ENCODE measurements at places on chromosomes 6 and 20.

- DNase-seq: no peak
Observed at GRCh38 chr6:124888581-124889371, 73.5 kb upstream of the RNF217 start.

- no peak for DNase-seq
Observed at GRCh38 chr6:161133963-161134362, 139.9 kb downstream of the AGPAT4 start.

DNA sequence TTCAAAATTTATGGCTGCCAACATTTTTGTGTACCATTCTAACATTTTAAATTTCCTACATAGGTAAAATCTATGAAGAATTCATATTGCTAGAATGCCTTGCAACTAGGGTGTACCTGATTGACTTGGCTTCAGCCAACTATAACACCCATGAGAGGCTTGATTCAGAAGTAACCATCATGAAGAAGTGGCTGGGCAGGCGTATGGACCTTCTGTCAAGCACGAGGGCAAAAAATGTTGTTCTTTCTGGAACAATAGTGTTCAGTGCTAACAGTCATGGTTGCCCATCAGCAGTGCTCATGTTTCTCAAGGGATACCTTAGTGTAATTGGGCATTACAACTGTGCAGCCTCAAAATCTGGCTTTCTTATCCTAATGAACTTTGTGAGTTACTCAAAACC, 42.9 kb downstream of the ID4 start:
- DNase-seq: no peak

DNA sequence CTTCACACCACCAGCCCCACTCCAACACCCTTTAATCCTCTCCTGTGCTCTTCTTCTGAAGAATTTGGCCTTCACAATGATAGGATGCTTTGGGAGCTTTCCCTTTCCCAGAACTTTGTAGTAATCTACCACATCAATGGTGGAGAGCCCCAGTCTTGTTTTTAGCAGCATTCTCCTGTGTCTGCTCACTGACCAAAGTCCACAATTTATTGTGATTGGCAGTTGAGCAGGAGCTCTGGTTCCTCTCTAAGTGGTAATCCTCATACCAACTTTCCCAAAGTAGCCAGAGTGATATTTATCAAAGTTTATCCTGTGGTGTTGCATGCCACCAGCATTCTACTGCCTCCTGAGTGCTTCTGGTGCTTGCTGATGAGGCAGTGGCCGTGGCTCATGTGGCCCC, 29.0 kb upstream of the OPN5 start:
- no peak for DNase-seq

DNA sequence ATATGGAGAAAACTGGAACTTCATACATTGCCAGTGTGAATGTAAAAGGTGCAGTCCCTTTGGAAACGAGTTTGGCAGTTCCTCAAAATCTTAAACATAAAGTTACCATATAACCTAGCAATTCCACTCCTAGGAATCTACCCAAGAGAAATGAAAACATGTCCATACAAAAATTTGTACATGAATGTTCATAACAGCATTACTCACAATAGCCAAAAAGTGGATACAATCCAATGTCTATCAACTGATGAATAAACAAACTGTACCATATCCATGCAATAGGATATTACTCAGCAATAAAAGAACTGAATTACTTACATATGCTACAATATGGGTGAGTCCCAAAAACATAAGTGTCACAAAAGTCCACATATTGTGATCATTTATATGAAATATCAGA, 48.7 kb upstream of the ERVFRD-1 start:
- DNase-seq: no peak

DNA sequence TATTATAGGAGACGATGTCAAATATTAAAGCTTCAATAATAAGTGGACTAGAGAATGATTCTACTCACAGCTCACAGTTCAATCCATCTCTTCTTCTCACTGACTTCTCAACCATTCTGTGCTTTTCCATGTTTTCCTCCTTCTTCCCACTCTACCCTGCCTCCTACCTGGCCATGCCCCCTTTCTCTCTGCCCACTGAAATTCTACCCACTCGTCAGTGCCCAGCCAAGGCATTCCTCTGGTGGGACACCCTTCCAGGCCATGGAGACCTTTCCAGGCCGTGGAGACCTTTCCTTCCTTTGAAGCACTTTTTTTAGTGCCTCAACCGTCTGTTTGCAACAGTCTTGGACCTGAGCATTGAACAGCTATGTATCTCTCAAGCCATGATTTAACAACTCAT, 18.5 kb downstream of the BACH2 start:
- DNase-seq: no peak

- no peak for DNase-seq
Observed at GRCh38 chr20:32490942-32491763, 94.0 kb downstream of the NOL4L start.

DNA sequence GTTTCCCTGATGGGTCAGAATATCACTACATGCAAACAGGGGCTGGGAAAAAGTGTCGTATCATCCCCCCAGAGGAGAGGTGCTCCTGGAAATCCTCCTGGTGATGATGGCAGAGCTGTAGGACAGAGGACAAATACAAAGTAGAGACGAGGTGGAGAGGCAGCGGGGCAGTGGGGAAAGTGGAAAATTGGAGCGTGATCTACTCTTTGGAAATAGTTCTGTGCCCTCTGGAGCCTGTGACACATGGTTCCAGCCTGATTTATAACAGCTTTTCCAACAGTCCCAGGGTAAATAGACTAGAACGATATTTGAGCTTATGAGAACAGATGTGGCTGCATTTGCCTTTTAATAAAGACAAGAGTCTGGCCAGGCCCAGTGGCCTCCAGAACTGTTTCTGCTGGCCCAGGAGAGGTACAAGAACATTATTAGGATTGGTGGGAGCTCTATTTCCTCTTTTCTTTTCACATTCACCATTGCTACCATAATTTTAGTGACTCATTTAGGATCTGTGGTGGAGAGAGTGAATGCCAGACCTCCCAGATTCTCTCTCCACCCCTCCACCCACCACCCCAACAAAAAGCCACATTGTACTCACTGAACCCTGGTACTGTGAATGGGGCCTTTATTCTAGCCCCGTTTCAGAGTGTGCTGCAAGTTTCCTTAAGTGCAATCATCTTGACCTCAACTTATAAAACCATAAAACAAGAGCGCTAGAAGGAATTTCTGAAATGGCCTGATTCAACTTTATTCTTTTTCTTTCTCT, 78.3 kb downstream of the BTBD3 start:
- no peak for DNase-seq

DNA sequence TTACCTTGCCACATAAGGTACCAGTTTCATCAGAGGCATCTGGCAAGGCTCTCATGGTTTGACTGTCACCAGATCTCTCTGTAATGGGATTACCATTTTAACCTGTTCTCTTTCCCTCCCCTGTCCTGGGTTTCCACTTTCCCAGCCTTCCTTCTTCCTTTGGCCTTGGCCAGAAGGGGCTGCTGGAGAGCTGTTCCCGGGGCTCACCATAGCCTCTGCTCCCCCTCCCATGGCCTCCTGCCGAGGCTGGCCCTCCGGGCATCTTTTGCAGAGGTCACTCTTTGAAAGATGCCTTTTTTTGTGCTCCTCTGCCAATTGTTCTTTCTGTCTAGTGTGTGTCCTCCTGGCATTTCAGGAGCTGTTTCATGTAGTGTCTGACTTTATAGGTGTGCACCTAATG, 100.7 kb upstream of the SCP2D1 start:
- DNase-seq: peak; percentile 83

- no peak for DNase-seq
Observed at GRCh38 chr6:51719297-51719696, 368.1 kb downstream of the PKHD1 start.

DNA sequence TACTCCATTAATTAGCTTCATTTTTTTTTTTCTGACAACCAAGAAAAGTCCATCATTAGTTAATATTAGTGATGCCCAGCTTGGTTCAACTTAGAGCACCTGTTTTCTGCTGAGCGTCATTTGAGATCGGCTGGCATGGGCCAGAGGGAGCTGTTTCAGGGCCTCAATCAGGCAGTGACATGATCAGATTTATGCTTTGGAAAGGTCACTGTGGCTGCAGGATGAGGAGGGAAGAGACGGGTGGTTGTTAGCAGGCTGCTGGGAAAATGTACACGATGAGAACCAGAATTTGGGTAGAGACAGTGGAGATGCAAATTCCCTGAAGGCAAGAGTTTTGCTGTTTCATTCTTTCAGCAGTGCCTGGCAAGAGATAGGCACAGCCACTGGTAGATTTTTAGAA, 4.4 kb upstream of the STX16 start:
- no peak for DNase-seq

DNA sequence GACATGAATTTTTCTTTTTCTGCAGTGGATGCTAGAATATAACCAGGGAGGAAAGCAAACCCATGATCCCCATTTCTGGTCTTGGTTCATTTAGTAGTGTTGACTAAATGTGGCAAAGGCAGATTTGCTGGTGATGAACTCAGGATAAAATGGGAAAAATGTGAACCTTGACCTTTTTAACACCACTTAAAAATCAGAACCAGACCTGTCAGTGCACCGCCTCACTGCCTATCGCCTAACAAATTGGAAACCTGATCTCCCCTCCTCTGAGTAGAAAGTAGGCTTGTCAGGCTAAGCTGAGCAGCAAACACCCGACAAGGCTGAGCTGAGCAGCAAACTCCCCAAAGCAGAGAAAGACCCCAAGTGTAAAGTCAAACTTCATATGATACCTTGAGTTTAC, 254.8 kb downstream of the FOXC1 start:
- peak; percentile 60 for DNase-seq

DNA sequence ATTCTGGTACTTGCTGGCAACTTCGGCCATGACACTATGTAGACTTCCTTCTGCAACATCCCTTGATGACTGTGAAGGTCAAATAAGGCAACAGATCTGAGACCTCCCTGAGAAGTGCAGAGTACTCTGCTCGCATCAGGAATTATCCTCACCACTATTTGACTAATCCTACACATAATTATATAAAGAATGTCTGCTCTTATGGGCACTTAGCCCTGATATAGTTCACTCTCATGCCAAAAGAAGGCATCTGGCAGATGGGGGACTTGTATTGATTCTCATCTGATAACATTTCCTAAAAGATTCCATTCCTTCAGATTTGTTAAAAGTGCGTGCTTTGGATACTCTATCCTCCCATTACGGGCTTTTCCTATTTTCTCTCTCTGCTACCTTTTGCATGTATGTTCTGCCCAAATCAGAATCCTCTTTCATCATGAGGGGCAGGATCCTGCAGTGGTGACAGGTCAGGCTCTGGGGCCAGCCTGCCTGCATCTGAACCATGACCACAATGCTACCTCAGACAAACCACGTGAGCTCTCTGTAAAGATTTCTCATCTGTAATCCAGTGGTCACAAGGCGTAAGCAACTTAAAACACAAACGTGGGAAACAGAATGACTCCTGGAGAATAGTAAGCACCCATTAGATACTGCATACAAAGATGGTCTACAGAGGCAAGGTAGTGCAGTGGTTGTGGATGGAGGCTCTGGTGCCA, 134.0 kb downstream of the GJA10 start:
- peak; percentile 92 for DNase-seq

- no peak for DNase-seq
Observed at GRCh38 chr6:97674802-97675201, 391.8 kb upstream of the MMS22L start.

GRCh38 chr20:38554986-38555385, 26.0 kb upstream of the ADIG start:
- no peak for DNase-seq

GRCh38 chr20:10304471-10305046, 85.9 kb downstream of the SNAP25 start:
- no peak for DNase-seq

DNA sequence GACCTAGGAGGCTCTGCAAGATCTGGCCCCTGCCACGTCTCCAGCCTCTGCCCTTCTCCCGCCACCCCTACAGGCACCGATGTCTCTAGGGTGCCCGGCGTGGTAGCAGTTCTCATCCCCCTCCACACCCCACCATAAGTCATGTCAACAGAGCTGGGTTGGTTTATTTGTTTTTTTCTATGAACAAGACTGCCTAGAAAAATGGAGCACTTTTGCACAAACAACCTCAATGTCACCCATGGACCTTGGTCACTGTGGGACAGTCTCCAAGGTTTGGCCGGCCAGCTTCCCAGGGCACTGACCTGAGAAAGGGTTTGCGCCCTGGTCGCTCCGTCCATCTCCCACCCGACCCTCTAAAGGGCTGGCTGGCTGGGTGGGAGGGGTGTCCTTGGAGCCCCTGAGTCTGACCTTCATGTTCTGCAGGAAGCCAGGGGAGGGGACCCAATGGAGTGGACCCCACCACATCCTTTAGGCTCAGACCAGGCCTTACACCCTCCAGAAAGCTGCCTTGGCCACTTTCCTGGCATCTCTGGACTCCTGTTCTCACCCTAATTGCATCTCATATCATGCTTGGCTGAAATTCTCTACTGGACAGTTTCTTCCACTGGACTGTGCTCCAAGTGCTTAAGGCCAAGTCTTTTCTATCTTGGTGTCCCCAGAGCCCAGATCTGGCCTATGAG, 104.8 kb upstream of the PTPN1 start:
- no peak for DNase-seq

- no peak for DNase-seq
Observed at GRCh38 chr20:6213311-6213710, 90.5 kb upstream of the FERMT1 start.

- no peak for DNase-seq
Observed at GRCh38 chr20:32972181-32973076, 31.8 kb downstream of the SUN5 start.

DNA sequence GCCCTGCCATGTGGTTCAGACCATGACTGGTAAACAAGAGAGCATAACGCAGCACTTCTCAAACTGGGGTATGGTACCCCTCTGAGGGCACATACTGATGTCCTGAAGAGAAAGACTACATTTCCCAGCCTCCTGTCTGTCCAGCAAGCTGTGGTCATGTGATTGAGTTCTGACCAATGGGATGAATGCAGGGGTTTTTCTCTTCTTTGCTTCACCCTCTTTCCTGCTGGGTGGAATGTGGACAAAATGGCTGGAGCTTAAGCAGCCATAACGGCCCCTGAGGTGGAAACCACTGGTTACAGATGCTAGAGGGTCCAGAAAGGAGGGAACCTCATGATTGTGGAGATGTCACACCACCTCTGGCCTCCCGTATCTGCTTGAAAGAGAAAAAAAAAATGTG, 19.4 kb upstream of the KCNB1 start:
- peak; percentile 4 for DNase-seq

DNA sequence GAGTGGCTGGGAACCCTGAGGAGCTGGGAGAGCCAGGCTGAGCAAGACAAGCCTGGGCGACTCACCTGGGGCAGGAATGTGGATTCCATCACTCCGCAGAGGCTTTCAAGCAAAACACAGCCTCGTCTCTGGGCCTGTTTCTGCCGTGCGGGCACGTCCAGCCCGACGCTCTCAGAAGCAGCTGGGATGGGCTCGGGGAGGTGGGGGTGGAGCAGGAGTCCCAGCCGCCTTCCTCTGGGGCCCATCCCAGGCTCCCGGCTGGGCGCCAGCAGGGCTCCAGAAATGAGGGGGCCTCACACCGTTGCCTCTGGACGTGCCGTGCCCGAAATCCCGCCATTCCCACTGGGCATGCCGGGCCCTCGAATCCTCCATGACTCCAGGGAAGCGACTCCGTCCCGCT, 8.7 kb upstream of the RPS21 start:
- no peak for DNase-seq

GRCh38 chr6:98323605-98324004, 510.8 kb upstream of the POU3F2 start:
- DNase-seq: no peak
